ENCODE measurements at places on chromosomes 4 and X. TPM values are rescaled to one million over a fixed set of nuclear protein-coding genes. Genes with fewer than 3 reads are reported as not detected.

DNA sequence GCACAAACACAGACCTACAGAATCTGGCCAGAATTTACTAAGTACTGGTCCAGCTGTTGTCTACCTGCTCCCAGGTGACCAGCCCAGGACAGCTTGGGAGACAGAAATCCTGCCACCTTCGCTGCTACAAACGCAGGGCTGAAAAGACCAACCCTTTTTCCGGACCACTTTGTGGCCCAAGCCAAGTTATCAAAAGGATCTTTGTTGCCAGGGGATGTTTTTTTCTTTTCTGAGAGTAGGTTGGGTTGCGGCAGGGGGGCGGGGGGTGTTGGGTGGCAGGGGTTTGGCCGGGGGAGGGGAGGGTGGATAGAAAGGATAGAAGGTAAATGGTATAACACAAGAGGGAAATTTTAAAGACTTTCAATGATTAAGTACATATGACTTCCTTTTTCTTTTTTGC lies 63.4 kb downstream of the STOX2 start:
- no peak for DNase-seq
- H3K4me3 ChIP-seq: no peak overlapping the region
- no peak overlapping the region for H3K27ac ChIP-seq
- H3K4me1 ChIP-seq: no peaks in the 10 kb centered on the region
- no peaks in the 10 kb centered on the region for H3K27me3 ChIP-seq
- no peaks in the 10 kb centered on the region for H3K36me3 ChIP-seq

Gene TECRL
- not detected for total RNA-seq

DNA sequence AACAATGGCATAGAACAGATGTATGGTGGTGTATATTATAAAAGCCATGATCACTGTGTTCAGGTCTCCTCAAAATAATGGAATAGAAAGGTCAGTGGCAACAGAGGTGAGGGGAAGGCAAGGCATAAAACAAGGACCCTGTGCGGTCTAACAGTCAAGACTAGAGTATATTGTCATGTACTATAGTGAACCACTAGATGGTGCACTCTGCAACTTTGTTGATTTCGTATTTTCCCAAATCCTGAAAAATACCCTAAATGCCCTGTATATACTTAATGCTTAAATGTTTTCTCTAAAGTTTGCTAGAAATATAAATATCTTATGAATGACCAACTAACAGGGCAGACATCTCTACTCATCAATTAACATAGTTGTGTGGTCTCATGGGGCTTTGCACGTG lies 453.0 kb downstream of the PCDH11X start:
- H3K4me1 ChIP-seq: no peaks in the 10 kb centered on the region
- no peak overlapping the region for H3K27ac ChIP-seq
- H3K36me3 ChIP-seq: no peaks in the 10 kb centered on the region

DNA sequence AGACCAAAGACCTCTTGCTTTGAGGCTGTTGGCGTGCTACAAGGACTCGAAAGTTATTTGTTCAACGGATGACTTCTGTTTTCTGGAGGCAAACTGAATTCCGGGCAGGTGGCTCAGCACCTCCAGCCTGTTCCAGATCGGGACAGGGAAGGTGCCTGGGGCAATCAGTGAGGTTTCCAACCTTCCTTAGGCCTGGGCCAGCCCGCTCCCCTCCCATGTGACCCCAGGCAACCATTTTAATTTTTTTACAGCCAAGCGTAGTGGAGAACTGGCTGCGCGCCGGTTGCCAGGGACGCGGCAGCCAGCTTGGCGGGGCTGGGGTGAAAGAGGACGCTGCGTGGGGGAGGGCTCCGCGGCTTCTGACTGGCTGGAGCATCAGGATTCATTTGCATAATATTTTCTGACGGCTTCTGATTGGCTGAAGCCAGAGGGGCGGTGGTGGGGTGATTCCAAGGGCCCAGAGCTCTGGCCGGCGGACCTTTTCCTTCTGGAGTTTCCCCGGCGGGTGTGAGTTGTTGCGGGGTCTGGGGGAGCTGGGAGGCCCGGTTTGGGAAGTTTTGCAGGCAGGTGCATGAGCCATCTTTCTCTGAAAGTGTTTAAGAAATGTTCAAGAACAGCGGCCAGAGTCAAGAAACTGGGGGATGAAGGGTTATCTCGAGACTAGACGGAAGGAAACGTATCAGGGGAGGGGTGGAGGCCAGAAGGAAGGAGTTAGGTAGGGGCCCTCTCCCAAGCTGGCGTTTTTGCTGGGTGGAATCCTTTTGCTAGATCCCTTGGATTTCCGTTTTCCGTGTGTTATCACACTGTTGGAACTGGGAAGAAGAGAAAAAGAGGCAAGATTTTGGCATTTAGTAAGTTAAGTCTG lies at the start of gene MID1IP1:
MID1IP1 (plus strand) TSS at position 479 of the 865 bp plus-strand sequence. CDS start 3,488 bp downstream, outside the sequence.
- H3K4me1 ChIP-seq: peaks cover 9% of the 10 kb centered on the region
- peak within 1 kb of the TSS; percentile 97 for H3K4me3 ChIP-seq
- peak within 1 kb of the TSS; percentile 99 for H3K27ac ChIP-seq
- no peaks in the 10 kb centered on the region for H3K27me3 ChIP-seq

GRCh38 chrX:133544115-133544514 lies 128.8 kb upstream of the GPC4 start:
- H3K4me1 ChIP-seq: peaks cover 8% of the 10 kb centered on the region
- peak overlapping the region; percentile 95 for H3K27ac ChIP-seq
- H3K36me3 ChIP-seq: peaks cover 18% of the 10 kb centered on the region

GRCh38 chr4:114827651-114828050 lies 229.0 kb downstream of the UGT8 start:
- no peak overlapping the region for H3K27ac ChIP-seq
- no peaks in the 10 kb centered on the region for H3K36me3 ChIP-seq
- H3K27me3 ChIP-seq: no peaks in the 10 kb centered on the region
- H3K4me3 ChIP-seq: no peak overlapping the region

Gene CLDN34
- 0.39 TPM for total RNA-seq

DNA sequence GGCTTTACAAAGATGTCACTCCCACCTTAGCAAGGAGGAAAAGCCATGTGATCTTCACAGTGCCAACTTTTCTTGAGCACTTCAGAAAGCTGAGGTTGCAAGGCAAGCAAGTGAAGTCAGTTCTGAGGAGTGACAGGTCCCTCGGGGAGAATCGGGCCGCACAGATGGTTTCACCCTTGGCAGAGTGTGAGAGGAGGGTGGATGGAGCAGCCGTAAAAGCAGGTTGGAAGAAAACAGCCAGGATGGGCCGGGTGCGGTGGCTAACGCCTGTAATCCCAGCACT lies 43.6 kb upstream of the TLR3 start:
- H3K4me3 ChIP-seq: no peak overlapping the region
- H3K36me3 ChIP-seq: no peaks in the 10 kb centered on the region
- H3K27me3 ChIP-seq: no peaks in the 10 kb centered on the region
- no peak overlapping the region for H3K27ac ChIP-seq
- no peak for DNase-seq
- no peaks in the 10 kb centered on the region for H3K4me1 ChIP-seq
